ENCODE measurements at places on chromosomes 11 and 22. TPM values are rescaled to one million over a fixed set of nuclear protein-coding genes. Genes with fewer than 3 reads are reported as not detected.
A peak's percentile ranks its signal among the peaks of the same experiment; 100 is the strongest.

GRCh38 chr22:23485490-23485889 lies 94.6 kb downstream of the IGLL1 start:
- H3K36me3 ChIP-seq: no peaks in the 10 kb centered on the region
- no peaks in the 10 kb centered on the region for H3K27me3 ChIP-seq

DNA sequence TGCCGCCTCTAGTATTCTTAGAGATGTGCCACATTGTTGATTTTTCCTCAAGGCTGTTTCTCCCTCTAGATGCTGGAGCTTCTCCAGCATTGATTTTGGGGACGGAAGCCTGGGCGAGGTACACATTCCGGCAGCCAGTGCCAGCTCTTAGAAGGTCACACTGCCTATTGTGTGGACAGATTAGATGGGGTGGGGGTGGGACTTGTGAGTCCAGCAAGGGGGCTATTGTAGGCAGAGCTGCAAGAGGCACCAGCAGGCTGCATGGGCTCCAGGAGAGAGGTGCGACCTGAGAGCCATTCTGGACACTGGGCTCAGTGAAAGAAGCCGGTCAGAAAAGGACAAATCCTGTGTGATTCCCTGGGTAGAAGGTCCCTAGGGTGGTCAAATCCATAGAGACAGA lies 12.4 kb downstream of the C11orf21 start:
- H3K27ac ChIP-seq: no peak overlapping the region
- H3K27me3 ChIP-seq: no peaks in the 10 kb centered on the region
- H3K36me3 ChIP-seq: no peaks in the 10 kb centered on the region
- H3K4me1 ChIP-seq: no peaks in the 10 kb centered on the region
- DNase-seq: no peak

DNA sequence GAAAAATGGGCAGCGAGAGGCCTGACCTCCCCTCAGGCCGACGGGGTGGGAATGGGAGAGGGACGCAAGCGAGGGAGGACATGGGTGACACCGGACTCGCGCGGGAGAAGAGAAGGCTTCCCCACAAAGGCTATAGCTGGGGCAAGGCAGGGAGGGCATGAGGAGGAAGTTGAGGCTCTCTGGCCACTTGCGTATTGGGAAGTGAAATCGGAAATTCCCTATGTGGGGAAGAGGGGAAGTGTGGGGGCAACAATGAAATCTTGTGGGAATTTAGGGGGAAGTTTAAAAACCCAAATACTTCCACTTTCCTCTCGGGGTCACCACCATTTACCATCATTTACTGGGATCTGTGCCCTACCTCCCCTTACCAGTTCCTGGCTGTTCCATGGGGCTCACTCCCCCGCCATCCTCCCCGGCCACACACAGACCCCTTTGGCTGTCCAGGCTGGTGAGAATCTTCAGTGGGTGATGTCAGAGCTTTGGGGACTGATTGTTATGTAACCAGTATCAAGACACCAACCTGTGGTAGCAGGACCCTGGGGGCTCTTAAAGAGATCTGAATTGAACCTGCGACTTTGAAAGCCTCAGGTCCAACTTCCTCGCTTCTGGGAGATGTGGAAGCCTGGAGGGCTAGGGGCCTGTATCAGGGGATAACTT lies 951 bp upstream of the EHD1 start:
- peaks cover 48% of the 10 kb centered on the region for H3K4me1 ChIP-seq
- H3K36me3 ChIP-seq: peaks cover 7% of the 10 kb centered on the region
- H3K27ac ChIP-seq: peak overlapping the region; percentile 90
- H3K27me3 ChIP-seq: no peaks in the 10 kb centered on the region

DNA sequence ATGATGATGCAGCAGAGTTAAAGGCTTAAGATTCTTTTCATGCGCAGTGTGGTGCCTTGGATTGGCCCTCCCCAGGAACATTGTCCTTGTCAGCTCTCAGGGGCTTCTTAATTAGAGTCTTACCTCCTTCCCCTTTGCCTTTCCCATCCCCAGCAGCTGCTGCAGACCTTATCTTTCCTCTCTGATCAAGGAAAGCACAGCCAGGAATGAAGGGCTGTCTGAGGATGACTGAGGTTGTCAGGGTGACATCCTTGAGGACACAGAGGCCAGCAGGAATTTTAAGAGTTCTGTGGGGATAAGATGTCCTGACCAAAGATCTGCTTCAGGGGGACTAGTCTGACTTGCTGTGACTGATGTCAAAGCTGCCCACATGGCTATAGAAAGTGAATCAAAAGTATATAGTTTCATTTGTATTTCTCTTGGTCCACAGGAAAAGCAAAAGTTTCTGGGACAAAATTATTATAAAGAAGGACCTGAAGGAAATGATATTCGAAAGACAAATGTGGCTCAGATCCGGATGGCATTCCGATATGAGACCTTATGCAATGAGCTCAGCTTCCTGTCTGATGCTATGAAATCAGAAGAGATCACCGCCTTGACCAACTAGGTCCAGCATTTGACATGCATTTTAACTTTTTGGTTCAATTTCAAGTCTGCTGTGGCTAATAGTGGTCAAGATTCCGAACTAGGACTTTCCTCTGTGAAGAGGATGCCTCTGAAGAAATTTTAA lies 35.5 kb downstream of the RNF141 start:
- peaks cover 6% of the 10 kb centered on the region for H3K4me1 ChIP-seq
- H3K36me3 ChIP-seq: peaks cover 7% of the 10 kb centered on the region
- DNase-seq: no peak
- H3K4me3 ChIP-seq: no peak overlapping the region
- no peak overlapping the region for H3K27ac ChIP-seq

MMP10 gene
- total RNA-seq: 0.23 TPM

DNA sequence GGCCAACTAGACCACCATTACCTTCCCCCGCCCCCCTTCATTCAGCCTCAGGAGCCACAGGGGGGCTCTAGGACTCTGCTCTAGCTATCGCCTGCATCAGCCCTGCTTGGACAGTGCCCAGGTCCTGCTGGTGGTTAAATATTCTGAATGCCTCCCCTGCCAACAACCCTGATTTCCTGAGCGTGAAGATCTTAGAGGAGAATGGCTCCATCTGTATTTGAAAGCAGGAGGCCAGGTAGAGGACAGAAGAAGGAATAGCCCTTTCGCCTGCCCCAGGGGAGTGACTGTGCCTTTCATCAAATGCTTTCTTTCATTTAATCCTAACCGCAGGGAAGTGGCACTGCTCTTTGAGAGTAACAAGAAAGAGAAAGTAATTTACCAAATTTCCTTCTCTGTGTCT lies 69.2 kb downstream of the ISX start:
- no peak for DNase-seq
- H3K4me1 ChIP-seq: no peaks in the 10 kb centered on the region
- H3K27ac ChIP-seq: no peak overlapping the region
- H3K36me3 ChIP-seq: no peaks in the 10 kb centered on the region

DNA sequence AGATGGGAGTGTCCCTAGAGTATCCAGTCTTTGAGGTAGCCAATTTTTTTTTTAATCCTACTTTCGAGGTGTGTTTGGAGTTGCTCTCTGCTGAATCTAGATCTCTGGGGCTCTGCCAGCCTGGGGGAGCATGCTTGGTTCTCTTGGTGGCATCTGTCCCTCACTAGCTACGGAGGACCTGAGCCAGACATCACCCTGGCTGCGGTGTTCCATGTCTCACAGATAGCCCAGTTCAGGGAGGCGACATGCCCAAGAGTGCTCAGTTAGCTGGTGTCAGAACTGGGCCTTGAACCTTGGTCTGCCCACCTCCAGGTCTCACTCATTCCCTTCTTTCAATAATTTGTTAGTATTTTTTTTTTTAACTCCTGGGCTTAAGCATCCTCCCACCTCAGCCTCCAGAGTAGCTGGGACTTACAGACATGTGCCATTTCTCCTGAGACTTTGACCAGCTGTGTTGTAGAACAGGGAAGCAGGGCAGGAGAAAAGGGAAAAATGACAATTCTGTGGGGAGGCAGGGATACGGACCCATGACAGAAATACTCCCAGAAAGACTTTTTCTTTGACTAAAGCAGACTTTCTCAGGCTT lies 621 bp downstream of the HMOX1 start:
- H3K27me3 ChIP-seq: no peaks in the 10 kb centered on the region
- H3K36me3 ChIP-seq: peaks cover 6% of the 10 kb centered on the region
- H3K27ac ChIP-seq: peak overlapping the region; percentile 78
- peak overlapping the region; percentile 67 for H3K4me3 ChIP-seq
- H3K4me1 ChIP-seq: peaks cover 31% of the 10 kb centered on the region

- no peaks in the 10 kb centered on the region for H3K36me3 ChIP-seq
- H3K27me3 ChIP-seq: peaks cover 9% of the 10 kb centered on the region
Observed at GRCh38 chr11:118135796-118136165, 16.8 kb downstream of the SCN4B start.

OR5A1 gene
- not detected for total RNA-seq
